AG04449 (cell line): ENCODE measurements at places on chromosomes 2 and 18.

DNA sequence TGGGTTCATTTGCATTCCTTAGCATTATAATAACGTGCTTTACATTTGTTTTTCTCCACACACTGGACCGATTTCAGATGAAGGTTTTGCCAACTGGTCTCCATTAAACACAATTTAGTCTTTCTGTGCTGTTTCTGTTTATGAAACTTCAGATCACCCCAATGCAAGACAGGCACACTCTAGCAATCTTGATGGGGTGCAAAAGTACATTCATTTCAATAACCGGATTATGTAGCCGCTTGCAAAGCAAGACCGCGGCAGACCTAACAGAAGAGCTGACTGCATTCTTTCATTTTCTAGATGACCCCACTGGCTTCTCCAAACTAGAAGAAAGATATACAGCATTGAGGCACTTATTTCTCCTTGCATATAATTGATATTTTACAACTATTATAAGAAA is 301.5 kb downstream of the PIEZO2 start:
- DNase-seq = no peak

- DNase-seq = no peak
Observed at GRCh38 chr2:11850082-11850481, 103.7 kb downstream of the LPIN1 start.

- DNase-seq = no peak
Observed at GRCh38 chr2:16900405-16901025, 234.9 kb upstream of the CYRIA start.

DNA sequence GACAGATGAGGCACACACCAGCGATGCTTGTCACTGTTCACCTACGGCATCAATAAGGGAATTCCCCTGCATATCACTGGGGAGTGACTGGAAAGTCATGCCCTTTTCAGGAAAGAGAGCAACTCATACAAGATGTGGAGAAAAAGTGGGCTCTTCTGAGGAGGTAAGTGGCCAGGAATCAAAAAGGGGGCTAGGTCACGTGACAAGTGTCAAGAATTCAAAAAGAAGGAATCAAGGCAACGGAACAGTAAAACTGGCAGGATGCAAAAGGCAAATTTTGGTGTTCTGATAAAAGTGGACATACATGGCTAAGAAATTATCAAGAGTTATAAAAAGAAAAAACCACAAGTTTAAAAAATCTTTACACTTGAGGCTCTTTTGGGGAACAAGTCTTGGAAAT is 190.7 kb upstream of the ACAA2 start:
- DNase-seq = no peak

- DNase-seq = no peak
Observed at GRCh38 chr2:110979471-110980338, 141.0 kb upstream of the BCL2L11 start.

- DNase-seq = no peak
Observed at GRCh38 chr18:56245866-56246580, 392.4 kb downstream of the TXNL1 start.

- no peak for DNase-seq
Observed at GRCh38 chr2:134141598-134142340, 112.1 kb upstream of the MGAT5 start.

DNA sequence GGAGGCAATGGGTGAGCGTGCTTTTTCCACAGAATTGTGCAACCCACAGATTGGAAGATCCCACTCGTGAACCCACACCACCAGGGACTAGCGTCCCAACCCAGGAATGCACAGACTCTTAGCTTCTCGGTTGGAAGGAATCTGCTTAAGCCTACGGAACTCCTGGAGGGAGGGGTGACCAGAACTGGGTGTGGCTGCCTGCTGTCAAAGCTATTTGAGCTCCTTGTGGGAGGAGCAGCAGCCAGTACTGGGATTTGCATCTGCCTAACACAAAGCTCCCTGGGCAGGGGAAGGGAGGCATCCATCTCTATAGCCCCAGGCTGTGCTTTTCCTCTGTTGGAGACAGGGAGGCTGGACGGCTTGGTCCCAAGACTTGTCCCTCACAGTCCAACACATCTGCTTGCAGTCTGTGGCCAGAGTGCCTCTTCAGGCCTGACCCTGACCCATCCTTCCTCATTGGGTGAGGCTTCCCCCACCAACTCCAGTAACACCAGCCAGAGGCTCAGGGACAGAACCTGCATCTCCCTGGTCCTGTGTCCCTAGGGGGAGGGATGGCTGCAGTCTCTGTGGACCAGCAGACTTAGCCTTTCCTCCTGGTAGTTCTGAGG is 27.9 kb downstream of the HNMT start:
- no peak for DNase-seq

DNA sequence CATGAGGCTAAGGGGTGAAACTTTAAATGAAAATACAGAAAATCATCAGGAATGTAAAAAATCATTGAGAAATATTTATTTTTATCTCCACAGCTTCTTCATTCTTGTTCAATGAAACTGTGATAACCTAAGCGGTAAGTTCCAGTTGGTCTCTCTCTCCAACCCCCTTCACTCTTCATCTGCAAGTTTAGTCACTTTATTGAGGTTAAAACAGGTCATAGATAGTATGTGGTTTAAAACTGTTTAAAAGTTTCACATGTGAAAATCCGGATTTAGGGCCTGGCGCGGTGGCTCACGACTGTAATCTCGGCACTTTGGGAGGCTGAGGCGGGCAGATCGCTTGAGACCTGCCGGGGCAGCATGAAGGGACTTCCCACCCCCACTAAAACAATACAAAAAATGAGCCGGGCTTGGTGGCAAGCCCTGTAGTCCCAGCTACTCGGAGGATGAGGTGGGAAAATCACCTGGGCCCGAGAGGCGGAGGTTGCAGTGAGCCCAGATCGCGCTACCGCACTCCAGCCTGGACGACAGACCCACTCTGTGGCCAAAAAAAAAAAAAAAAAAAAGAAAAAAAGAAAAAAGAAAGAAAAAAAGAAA is 1.6 kb upstream of the PHLPP1 start:
- no peak for DNase-seq

DNA sequence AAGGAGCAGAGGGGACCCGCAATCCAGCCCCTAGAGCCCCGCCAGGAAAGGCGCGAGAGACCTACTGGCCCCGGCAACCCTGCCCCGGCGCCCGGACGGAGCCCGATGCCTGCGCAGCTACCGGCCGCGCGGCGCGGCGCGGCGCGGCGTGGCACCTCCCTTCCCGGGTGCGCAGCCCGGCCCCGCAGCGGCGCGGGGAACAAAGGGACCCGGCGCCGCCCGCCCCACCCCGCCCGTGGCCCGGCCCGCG is 307 bp downstream of the CDH2 start:
- DNase-seq = no peak

- no peak for DNase-seq
Observed at GRCh38 chr2:98508709-98509066, 64.0 kb downstream of the INPP4A start.

DNA sequence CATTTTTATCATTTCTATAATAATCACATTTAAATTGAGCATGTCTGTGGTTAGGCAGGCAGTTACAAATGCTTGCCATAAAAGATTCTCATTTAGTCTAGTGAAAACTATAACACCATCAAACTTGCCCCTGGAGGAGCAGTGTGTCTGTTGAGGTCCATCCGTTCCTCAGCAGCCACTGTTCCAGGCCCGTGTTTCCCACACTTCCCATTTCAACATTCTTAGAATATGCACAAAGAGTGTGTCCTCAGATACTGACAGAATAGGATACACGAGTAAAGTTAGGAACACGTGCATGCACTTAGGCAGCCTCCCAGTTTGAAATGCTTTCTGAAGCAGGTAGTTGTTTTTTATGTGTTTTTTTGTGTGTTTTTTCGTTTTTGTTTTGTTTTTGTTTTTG is 39.9 kb downstream of the NCK2 start:
- DNase-seq = no peak

GRCh38 chr18:74996055-74996454 is 212.9 kb downstream of the PTGR3 start:
- no peak for DNase-seq

GRCh38 chr2:239253264-239253663 is 147.6 kb downstream of the HDAC4 start:
- no peak for DNase-seq

GRCh38 chr2:12300927-12301326 is 415.8 kb upstream of the TRIB2 start:
- no peak for DNase-seq

DNA sequence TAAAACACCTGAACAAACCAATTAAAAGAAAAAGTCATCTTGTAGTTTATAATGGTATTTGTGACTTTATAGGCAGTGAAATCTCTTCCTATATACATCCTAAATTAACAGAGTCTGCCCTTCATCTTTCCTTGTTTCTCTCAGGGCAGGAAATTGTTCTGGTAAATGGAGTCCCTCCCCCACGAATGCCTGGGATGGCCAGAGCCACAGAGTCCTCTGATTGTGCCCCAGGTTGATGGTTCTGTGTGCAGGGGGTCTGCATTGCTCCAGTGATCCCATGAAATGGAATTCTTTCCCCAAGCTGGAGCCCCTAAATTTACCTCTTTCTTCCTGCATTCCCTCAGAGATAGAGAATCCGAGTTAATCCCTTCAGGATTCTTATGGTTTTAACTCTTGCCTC is 155.5 kb downstream of the MTX2 start:
- DNase-seq = no peak

- DNase-seq = no peak
Observed at GRCh38 chr18:45049578-45050319, 369.1 kb downstream of the SETBP1 start.

DNA sequence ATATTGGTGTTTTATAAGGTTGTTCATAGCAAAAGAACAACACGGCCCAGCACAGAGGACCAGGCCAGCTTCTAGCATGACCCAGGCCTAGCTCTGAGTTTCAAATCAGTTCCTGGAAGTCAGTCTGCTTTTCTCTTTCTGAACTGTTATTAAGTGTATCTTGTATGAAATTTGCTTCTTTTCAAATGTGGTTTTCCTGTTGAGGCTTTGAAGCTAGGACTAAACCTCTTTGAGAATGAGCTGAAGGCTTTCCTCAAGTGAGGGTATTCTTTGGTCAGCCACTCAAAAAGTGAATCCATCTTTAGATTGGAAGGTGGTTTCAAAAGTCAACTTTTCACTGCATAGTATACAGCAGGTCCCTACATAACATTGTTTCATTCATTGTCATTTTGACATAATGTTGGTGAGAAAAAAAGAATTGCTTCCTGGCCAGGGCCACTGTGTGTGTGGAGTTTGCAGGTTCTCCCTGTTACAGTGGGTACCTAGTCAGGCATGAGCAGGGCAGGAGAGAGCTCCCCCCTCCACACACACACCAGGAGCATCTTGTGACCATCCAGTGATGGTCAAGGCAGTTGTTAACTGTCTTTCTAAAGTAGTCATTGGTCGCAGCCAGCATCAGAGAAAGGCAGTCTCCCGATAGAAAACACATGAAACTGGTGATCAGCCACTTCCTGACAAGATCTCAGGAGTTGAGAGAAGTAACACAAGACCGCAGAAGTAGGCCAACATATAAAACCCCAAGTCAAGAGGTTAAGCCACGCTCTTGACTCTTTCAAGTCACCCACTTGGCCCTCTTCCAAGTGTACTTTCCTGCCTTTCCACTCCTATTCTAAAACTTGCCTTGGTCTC is 6.7 kb upstream of the ACAA2 start:
- DNase-seq = no peak

DNA sequence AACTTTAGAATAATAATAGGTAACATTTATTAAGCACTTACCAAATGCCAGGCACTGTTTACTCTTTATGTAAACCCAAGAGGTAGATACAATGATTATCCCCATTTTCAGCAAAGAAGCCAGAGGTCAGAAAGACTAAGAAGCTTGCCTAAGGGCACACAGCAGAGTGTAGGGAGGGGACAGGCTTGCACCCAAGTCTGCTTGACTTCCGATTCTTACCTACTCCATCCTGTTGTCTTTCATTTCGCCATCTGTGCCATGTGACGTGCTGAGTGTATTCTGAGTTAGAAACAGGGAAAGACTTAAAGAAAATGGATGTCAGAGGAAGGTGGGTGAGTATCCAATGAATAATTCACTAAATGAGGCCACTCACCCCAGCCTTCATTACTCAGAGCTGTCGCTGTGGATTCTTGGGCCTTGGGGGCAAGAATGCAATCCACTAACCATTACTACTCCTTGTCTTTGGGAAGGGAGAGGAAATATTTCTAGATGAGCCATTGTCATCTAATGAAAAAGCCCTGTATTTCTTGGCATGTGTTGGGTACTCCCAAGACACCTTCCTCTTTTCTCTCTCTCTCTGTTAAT is 76.4 kb upstream of the BCL11A start:
- no peak for DNase-seq

- no peak for DNase-seq
Observed at GRCh38 chr2:174487820-174488162, 962 bp upstream of the GPR155 start.

GRCh38 chr2:133573491-133574162 is 5.4 kb upstream of the NCKAP5 start:
- DNase-seq = no peak

DNA sequence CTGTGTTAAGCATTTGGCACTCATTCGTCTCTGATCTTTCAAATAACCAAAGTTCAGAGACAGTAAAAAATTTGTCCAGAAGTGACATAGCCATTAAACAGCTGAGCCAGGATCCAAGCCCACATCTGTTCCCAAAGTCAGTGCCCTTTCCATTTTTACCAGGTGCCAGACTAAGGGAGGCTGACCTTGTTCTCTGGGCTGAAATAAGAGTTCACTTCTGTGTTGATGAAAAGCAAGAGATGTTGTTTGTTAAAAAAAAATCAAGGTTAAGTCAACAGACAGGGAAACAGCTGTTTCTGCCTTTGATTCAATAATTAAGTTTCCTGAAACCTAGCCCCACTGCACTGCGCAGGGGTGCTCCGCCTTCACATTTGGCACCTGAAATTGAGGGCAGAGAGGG is 117.1 kb downstream of the PRKRA start:
- no peak for DNase-seq

DNA sequence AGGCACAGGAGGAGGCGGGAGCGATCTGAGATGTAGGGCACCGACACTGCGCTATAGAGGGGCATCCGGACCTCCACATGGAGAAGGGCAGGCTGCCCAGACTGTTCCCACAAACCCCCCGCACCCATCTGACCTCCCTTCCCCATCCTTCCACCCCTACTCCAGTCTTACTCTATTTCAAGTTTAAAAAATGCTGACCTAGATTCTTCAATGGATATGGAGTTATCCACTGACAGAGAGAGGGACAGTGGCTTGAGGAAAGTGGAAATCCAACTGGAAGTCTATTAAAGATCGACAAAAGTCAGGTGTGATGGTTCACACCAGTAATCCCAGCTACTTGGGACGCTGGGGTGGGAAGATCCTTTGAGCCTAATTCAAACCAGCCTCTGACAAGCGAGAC is 5.1 kb upstream of the DGUOK start:
- DNase-seq = no peak

- no peak for DNase-seq
Observed at GRCh38 chr2:144429396-144430112, 90.4 kb downstream of the ZEB2 start.

- DNase-seq = no peak
Observed at GRCh38 chr2:10188729-10189305, 66.3 kb downstream of the RRM2 start.

DNA sequence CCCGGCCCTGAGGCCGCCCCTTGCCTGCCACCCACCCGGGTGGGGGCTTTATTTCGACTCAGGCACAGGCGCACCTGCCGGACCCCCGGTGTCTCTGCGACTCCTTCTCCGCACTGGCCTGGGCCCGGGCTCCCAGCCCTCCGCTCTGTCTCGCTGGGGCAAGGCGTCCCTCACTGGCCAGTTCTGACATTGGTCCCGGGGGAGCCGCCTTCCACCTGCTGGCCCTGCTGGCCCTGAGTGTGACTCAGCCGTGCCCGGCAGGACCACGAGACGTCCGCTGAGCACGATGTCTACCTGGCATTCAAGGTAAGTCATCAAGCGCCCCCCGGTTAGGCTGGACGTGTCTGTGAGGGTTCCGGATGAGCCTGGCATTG is 131.5 kb upstream of the CTDP1 start:
- DNase-seq = no peak

- no peak for DNase-seq
Observed at GRCh38 chr2:10759151-10759714, 37.8 kb downstream of the ATP6V1C2 start.
